ENCODE measurements at places on chromosomes 7 and 10. TPM values are rescaled to one million over a fixed set of nuclear protein-coding genes. Genes with fewer than 3 reads are reported as not detected.

DNA sequence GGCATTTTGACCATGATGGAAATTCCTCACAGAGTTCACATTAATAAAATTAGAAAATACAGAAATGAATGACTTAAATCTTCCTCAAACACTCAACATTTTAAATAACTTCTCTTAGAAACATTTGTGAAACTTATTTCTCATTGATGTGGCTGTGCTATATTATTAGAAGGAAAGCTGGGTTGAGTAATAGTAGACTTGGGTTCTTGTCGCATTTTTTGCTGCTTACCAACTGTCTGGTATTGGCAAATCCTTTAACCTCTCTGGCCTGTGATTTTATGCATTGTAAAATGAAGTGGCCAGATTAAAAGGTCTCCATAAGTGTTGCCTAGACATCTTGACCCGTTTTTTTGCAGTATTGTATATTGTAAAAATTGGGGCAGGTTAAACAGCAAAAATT lies 66.5 kb downstream of the VPS50 start:
- DNase-seq, result no peak

GRCh38 chr10:33616956-33617355 lies 282.5 kb upstream of the NRP1 start:
- no peak for DNase-seq

- DNase-seq, result no peak
Measured at GRCh38 chr7:144158861-144159260, 24.4 kb upstream of the CTAGE4 start.

- DNase-seq, result no peak
Measured at GRCh38 chr7:116897661-116898060, 35.3 kb downstream of the CAPZA2 start.

DNA sequence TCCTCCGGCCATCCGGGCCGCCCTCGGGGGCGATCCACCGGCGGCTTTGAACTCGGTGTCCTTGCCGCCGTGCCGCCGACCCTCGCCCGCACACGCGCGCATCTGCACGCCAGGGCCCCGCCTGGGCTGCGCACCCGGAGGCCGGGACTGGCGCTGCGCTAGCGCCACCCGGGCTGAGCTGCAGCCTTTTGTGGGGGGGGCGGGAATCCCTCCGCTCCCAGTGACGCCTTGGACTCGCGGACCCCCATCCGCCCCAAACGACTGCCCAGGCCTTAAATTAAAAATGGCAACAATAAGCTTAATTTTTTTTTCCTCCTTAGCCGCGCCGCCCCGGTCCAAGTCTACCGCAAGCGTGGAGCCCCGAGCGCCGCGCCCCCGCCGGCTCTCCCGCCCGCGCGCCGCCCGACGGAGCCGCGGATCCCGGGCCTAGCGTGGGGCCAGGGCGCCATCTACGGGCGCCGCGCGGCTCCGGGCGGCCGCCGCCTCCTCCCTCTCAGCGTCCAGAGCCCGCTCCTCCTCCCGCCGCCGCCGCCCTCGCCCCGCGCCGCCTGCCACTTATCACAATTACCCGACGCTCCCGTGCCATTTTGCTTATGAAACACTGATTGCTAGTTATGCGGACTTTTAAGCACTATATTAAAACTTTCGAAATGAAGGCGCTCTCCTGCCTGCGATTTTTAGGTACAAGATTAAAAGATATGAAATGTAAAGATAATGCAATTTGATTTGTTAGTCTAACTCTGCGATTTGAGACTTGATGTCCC lies 7.5 kb upstream of the EBF3 start:
- DNase-seq, result peak; percentile 78

DNA sequence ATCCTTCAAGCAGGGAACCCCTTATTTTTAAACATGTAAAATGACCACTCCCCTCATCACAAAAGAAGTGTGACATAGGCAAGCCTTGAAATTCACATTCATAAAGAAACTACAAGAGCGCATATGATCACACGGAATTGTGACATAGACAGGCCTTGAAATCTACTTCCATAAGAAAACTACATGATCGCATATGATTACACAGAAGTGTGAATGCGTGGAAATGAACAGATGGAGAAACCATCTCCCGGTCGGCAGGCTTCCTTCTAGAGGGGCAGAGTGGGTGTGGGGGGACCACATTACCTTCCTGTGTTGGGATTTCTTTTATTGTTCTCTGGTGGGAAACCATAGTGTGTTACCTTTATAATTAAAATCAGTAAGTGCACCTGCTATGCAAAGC lies 285.1 kb upstream of the ADARB2 start:
- no peak for DNase-seq

- no peak for DNase-seq
Measured at GRCh38 chr7:30018451-30018850, 8.1 kb downstream of the FKBP14 start.

GRCh38 chr10:5254488-5254887 lies 57.9 kb downstream of the AKR1C4 start:
- DNase-seq, result no peak

- no peak for DNase-seq
Measured at GRCh38 chr10:110783509-110784107, 88.1 kb upstream of the PDCD4 start.

DNA sequence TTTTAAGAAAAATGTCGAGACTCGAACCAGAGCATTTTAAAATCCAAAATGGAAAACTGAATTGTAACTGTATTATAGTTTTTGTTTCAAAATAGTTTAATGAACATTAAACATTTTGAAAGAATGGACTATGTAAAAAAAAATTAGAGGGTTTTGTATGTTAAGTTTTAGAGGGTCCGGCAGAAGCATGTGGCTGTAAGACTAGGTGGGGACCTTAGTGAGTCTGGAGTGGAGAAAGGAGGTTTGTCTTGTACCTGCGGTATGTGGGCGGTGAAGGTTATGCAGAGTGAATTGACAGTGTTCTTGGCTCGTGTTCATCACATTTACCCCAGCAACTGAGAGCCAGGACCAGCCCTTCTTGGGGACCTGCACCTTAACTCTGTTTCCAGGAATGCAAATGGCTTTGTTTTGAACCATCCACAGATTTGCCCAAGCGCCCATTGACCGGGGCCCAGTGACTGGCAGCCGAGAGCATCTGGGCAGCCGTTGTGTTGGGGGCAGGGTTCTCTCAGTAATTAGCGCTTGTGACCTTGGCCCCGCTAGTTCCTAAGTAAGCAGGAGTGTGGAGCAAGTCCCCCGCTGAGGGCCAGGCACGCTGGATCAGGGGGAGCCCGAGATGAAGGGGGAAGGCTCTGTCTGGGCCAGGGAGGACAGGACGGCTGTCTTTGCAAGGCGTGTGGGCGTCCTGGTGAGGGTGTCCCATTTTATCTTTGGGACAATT lies 1.4 kb upstream of the KLF6 start:
- no peak for DNase-seq

The NRAP gene
- not detected for total RNA-seq

GRCh38 chr10:85826377-85826776 lies 540.2 kb downstream of the GRID1 start:
- no peak for DNase-seq

- no peak for DNase-seq
Measured at GRCh38 chr7:157136372-157136771, 2.4 kb upstream of the UBE3C start.

The CEP55 gene
- 3.5 TPM for total RNA-seq

The RELN gene
- total RNA-seq, result 2.3 TPM

DNA sequence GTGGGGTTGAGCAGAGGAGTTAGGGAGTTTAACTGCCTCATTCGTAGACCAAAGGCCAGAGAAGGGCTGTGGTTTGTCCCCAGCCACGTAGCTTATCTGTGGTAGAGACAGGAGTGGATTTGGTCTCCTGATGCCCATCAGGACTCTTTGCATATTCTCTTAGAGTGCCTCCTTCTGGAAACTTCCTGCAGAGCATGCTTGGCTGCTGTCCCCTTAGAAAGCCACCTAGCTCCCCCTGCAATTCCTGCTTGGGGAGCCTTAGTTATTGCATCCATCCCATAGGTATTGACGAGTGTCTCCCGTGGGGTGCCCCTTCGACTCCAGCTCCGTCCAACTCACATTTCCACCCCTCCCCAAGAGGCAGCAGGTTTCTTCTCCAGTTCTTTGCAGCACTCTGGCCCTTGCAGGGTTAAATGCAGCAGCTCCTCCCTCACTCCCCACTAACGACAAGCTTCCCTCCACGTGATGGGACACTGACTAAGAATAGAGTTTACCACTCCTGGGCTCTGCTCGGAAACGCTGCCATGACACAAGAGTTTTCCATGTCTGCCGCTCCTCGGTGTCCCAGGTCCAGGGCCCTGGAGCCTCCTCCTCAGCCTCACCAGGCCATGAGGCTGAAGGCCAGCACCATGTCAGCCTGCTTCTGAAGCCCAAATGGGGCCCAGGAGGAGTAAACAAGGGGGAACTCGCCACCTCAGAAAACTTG lies 147.8 kb upstream of the UNC5B start:
- DNase-seq, result no peak

DNA sequence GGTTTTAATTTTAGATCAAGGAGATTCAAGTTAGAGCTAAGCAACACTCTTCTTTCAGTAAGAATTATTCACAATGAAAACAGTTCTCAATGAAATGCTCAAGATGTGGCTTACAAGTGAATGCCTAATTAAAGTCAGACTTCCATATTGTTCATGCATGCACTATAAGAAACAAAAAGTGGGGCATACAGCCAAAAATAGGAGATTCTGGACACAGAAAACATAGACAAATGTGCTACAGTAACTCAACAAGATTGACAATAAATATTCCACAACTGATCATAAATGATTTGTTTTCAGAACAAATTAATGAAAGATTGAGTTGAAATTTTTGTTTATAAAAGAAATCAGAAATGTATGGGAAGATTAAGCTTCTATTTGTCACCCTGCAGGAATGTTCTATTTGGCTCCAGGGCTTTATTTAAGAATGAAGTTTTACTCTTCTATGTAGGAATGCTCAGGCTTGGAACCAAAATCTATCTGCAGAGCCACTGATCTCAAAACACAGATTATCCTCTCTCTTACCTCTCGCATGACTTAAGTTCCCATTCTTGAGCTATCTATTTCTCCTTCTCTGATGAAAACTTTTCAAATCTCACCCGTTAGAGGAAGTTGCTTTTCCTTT lies 89.0 kb upstream of the PIP4K2A start:
- no peak for DNase-seq

The MYL10 gene
- not detected for total RNA-seq

DNA sequence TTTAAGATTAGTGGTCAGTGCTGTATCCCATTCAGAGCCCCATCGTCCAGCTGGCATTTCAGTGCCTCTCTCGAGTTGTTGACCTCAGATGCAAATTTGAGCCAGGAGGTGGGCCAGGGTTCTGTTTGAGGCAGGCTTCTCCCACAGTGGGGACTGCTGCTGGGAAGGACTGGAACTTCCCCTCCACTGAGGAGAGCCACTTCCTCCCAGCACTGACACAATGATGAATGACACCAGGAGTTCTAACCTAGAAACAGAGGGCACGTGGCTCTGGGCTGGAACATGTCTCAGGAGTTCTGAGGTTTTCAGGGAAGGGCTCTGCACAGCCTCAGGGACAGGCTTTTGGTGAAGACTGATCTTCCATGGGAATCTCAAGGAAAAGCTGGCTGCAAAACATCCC lies 18.3 kb upstream of the BTBD16 start:
- DNase-seq, result no peak

DNA sequence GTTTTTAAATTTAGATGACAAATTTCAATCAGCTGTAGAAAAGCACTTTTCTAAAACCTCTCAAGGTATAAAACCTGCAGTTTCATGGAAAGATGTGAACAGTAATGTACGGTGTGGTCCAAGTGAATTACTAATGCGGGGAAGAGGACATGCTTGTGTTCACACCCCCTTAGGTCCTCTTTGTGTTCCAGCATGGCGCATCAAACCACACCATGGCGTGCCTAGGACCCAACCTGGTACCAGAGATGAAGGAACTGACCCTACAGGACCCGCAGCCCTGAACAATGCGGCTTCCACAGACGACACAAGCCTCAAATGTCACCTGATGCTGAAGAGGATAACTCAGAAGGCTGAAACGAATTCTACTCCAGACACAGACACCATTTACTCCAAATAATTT lies 81.3 kb upstream of the GPR22 start:
- DNase-seq, result no peak

GRCh38 chr7:129494041-129494440 lies 8.3 kb upstream of the SMKR1 start:
- DNase-seq, result no peak

- DNase-seq, result no peak
Measured at GRCh38 chr10:60353519-60354258, 36.0 kb downstream of the ANK3 start.

DNA sequence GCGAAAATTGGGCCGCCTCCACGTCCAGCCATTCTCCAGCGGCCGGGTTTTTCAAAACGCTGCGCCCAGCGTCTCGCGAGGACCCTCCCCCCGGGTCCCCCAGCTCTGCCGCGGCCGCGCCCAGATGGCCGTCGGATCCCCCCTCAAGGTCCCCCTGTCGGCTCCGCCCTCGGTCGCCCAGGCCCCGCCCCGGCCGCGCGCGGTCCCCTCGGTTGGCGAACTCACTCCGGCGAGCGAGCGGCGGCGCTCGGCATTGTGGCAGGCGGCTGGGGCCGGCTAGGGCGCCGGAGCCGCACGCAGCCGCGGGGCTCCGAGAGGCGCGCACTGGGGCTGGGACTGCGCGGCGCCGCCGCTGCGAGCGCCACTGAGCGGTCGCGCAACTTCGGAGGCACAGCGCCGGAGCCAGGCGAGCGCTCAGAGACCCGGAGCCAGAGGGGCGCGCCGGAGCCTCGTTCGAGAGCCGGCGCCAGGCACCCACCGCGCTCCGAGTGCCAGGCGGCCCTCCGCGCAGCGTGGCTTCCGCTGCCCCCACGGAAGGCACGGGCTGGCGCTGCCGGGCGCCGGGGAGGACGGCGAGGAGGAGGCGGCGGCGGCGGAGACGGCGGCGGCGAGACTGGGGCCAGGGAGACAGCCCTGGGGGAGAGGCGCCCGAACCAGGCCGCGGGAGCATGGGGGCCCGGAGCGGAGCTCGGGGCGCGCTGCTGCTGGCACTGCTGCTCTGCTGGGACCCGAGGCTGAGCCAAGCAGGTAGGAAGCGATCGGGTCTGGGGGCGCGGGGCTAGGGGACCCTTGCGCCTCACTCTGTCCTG lies at the start of gene UNC5B:
UNC5B (plus strand) TSS at position 253 of the 809 bp plus-strand sequence; CDS start at position 669, 416 bp downstream.
- DNase-seq, result peak; percentile 91

DNA sequence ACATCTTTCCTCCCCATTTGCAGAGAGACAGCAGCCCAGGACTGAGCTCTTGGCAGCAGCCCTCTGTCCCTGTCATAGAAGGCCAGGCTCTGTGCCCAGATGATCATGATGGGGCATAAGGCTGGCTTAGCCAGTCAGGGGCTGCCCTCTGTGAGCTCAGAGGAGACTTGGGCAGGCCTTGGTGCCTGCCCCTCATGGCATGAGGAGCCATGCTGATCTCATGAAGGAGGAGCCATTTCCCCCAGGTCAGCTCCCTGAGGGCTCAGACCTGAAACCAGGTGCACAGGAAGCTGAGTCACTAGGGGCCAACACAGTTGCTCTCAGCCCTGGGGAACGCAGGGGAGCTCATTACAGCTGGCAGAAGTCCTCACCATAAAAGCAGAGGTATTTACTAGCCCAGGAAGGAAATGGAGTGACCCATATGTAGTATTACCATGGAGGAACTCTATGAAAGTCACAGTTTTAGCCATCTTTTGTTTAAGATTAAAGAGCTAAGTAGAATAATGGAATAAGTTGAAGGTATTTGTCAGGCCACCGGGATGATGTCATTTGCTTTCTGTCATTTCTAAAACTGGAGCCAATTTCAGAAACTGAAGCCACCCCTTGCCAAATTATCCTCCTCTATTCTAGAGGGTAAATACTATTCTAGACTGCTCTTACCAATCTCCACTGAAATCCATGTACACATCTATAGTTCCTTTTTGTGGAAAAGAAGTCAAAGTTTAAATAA lies 362.4 kb upstream of the ZNF32 start:
- DNase-seq, result no peak

All from endothelial cell (in vitro differentiated cells).